Fibroblast of lung (primary cell): ENCODE measurements at places on chromosomes 2 and 18. TPM values are rescaled to one million over a fixed set of nuclear protein-coding genes. Genes with fewer than 3 reads are reported as not detected.

ALK gene
- total RNA-seq, result under 0.01 TPM in 2 replicates

CYP1B1 gene
- 94.1 and 97.3 TPM in 2 replicates for total RNA-seq

COBLL1 gene
- total RNA-seq, result 5.1 and 10.1 TPM in 2 replicates

SNED1 gene
- 39.5 and 53.2 TPM in 2 replicates for total RNA-seq

CNGA3 gene
- total RNA-seq, result under 0.01 TPM in 2 replicates

POTEF gene
- not detected in 2 replicates for total RNA-seq
